ENCODE measurements at places on chromosomes 6 and 20. TPM values are rescaled to one million over a fixed set of nuclear protein-coding genes. Genes with fewer than 3 reads are reported as not detected.

Gene DEFB132
- total RNA-seq, result not detected

Gene SYCP2L
- 1.6 TPM for total RNA-seq

Gene STK4
- total RNA-seq, result 10.0 TPM

Gene FAM83C
- total RNA-seq, result 0.05 TPM

Gene RGS17
- total RNA-seq, result 3.5 TPM

Gene TEAD3
- total RNA-seq, result 5.7 TPM

Gene TCF21
- 0.09 TPM for total RNA-seq

Gene CSE1L
- 61.1 TPM for total RNA-seq

Gene WASF1
- total RNA-seq, result 11.0 TPM

Gene IL20RA
- not detected for total RNA-seq

Gene DBNDD2
- total RNA-seq, result 31.4 TPM

Gene SIRPG
- total RNA-seq, result not detected

Gene PGC
- total RNA-seq, result not detected

Gene RAET1G
- 9.7 TPM for total RNA-seq

Gene PPP1R3G
- 1.6 TPM for total RNA-seq

Gene TRIM10
- not detected for total RNA-seq

Gene MAS1
- not detected for total RNA-seq

Gene TRIM15
- not detected for total RNA-seq

Gene HLA-DOB
- total RNA-seq, result 0.13 TPM

Gene PHACTR3
- total RNA-seq, result not detected

Gene ZFAND3
- total RNA-seq, result 54.8 TPM

Gene VNN1
- 0.06 TPM for total RNA-seq

Gene HDGFL1
- total RNA-seq, result not detected

Gene CST4
- not detected for total RNA-seq

Gene DLK2
- total RNA-seq, result 5.1 TPM

Gene ANKRD66
- total RNA-seq, result not detected

Gene ULBP1
- 0.80 TPM for total RNA-seq

Gene WFDC2
- total RNA-seq, result not detected

Gene CAGE1
- total RNA-seq, result 0.10 TPM

Gene GSTA1
- total RNA-seq, result not detected

Gene REM1
- 0.20 TPM for total RNA-seq

Gene KCNQ5
- 1.7 TPM for total RNA-seq

Gene SUPT3H
- 5.2 TPM for total RNA-seq

Gene GABRR2
- total RNA-seq, result not detected

Gene HMGCLL1
- 0.07 TPM for total RNA-seq

Gene PSMG4
- 29.8 TPM for total RNA-seq

Gene CCDC170
- 0.14 TPM for total RNA-seq

Gene CRISP2
- total RNA-seq, result not detected

Gene UNC93A
- total RNA-seq, result not detected

Gene TPD52L1
- 43.8 TPM for total RNA-seq

Gene PNPLA1
- total RNA-seq, result not detected

Gene TIAM2
- 3.2 TPM for total RNA-seq

Gene CLIC5
- not detected for total RNA-seq

Gene ACAT2
- total RNA-seq, result 27.0 TPM

Gene ADGRF5
- total RNA-seq, result not detected

Gene LRRC73
- 1.4 TPM for total RNA-seq

Gene BHLHE23
- total RNA-seq, result not detected

Gene DACT2
- total RNA-seq, result 0.65 TPM

Gene TBXT
- total RNA-seq, result not detected

Gene EMILIN3
- 0.40 TPM for total RNA-seq

Gene MROH8
- total RNA-seq, result 0.81 TPM

Gene KCNK5
- total RNA-seq, result 1.0 TPM

Gene CGAS
- total RNA-seq, result 5.2 TPM

All from A549 treated with RU486 at 1 μM for 4 hours (cell line).